ENCODE measurements at places on chromosomes 16 and 17. TPM values are rescaled to one million over a fixed set of nuclear protein-coding genes. Genes with fewer than 3 reads are reported as not detected.

The PRSS33 gene
- not detected for total RNA-seq

The TM4SF5 gene
- not detected for total RNA-seq

The NACA2 gene
- total RNA-seq = not detected

The PMFBP1 gene
- 0.63 TPM for total RNA-seq

The SLC7A5 gene
- total RNA-seq = 5.9 TPM

The CPD gene
- total RNA-seq = 106 TPM

The RGS9 gene
- total RNA-seq = 0.81 TPM

The CPNE7 gene
- 16.1 TPM for total RNA-seq

The RNU2-1 gene
- total RNA-seq = not detected

The ETV4 gene
- 2.7 TPM for total RNA-seq

The CBFA2T3 gene
- total RNA-seq = not detected

The TBC1D28 gene
- total RNA-seq = not detected

The LYRM9 gene
- total RNA-seq = 1.1 TPM

The TNFRSF12A gene
- 136 TPM for total RNA-seq

The PRR29 gene
- 0.28 TPM for total RNA-seq

The MAF gene
- total RNA-seq = 0.19 TPM

The VAMP2 gene
- 5.7 TPM for total RNA-seq

The AIPL1 gene
- not detected for total RNA-seq

The SPIRE2 gene
- total RNA-seq = 0.66 TPM

The GUCY2D gene
- not detected for total RNA-seq

The RNF43 gene
- not detected for total RNA-seq

The TMEM238L gene
- total RNA-seq = not detected

The HAPSTR1 gene
- total RNA-seq = 56.7 TPM

The EPX gene
- not detected for total RNA-seq

The SLC6A4 gene
- total RNA-seq = under 0.01 TPM

The NGFR gene
- under 0.01 TPM for total RNA-seq
